Stimulated activated naive CD4-positive, alpha-beta T cell treated with Interleukin-2 at 50 U/mL for 16 hours (primary cell): ENCODE measurements at places on chromosomes 16 and 17.

DNA sequence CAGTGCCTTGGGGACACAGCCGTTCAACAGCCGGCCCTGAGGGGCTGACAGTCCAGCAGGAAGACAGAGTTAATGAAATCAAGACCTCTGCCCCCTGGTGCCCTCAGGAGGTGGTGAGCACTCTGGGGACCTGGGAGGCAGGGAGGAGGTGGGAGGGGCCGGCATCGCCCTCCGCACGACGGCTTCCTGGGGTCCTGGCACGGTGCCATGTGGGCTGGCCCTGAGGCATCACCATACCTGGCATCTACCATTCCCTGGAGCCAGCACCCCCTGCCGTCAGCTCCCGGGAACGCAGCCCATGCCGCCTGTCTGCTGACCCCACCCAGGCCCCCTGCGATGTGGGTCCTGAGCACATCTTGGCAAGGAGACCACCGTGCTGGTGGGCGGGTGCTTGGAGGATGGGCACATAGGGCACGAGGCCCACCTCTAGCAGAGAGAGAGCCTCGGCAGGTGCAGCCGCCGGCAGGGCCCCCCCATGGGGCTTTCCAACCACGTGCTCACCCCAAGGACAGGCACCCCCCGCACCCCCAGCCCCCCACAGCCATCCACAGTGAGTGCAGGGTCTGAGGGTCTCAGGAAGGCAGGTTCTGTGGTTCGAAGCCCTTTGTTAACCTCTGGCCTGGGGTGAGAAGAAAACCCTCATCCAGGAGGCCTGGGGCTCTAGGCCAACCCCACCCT, 52.5 kb downstream of the ZFPM1 start:
- DNase-seq: peak; percentile 49

GRCh38 chr17:80477647-80478478, 1.5 kb upstream of the NPTX1 start:
- peak; percentile 9 for DNase-seq

GRCh38 chr17:7729816-7730215, 12.3 kb downstream of the DNAH2 start:
- no peak for DNase-seq

- no peak for DNase-seq
Observed at GRCh38 chr16:5882087-5882640, 784.6 kb upstream of the EEF2KMT start.

GRCh38 chr16:5333991-5334390, 236.4 kb upstream of the EEF2KMT start:
- DNase-seq: no peak

DNA sequence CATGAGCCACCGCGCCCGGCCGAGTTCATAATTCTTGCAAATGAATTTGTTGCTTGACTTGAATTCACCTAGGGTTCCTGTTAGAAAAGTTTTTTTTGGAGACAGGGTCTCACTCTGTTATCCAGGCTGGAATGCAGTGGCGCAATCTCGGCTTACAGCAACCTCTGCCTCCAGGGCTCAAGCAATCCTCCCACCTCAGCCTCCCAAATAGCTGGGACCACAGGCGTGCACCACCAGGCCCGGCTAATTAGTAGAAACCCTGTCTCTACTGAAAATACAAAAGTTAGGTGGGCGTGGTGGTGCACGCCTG, 99.8 kb downstream of the MYH11 start:
- DNase-seq: no peak

DNA sequence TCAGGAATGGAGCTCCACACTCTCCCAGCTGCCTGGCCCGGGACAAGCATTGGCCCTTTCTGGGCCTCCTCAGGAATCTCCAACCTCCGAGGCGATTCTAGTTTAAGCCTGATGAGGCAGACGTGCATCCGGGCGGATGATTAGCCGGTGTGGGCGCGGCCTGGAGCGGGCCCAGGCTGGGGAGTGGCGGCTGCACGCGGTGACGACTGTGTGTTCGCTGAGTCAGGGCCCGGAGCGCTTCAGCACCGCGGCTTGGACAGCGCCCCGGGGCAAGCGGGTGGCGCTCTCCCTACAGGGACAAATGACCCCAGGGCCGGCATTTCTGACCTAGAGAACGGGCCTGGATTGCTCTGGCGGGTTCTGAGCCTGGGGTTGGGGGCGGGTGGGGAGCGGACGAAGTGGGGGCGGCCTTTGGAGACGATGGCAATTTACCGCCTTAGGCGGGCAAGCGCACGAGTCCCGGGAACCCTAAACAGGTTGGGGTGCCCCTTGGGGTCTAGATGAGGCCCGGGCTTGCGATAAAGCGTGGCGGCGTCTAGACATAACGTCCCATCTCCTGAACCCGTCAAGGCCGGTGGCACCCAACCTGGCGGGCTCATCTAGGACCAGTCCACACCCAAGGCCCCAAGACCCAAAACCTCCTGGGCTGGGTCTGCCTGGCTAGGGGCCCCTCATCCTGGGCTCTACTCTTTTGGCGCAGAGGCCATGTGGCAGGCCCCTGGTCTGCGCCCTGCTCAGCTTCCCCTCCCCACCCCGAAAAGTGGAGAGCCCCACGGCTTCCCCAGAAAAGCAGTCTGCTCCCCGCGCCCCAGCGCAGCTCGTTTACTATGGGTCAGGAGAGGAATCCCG, 22.3 kb upstream of the ZNHIT3 start:
- peak; percentile 10 for DNase-seq

- no peak for DNase-seq
Observed at GRCh38 chr16:84082835-84083569, 33.7 kb downstream of the MBTPS1 start.

GRCh38 chr16:56108056-56108471, 83.2 kb upstream of the GNAO1 start:
- no peak for DNase-seq

DNA sequence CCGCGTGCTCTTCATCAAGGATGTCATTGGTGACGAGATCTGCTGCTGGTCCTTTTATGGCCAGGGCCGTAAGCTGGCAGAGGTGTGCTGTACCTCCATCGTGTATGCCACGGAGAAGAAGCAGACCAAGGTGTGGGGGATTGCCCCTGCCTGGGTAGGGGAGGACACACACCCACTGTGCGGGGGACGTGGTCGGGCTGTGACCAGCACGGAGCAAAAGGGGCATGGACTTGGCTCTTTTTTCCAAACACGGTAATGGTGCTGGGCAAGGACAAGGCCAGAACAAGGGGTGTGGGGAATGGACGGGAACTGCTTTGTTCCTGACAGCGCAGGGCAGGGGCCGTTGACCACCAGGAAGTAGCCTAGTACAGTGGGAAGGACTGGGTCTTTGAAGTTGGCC, 6.8 kb downstream of the TNFAIP1 start:
- no peak for DNase-seq

- DNase-seq: peak; percentile 49
Observed at GRCh38 chr16:10871157-10871991, 5.6 kb upstream of the CIITA start.

DNA sequence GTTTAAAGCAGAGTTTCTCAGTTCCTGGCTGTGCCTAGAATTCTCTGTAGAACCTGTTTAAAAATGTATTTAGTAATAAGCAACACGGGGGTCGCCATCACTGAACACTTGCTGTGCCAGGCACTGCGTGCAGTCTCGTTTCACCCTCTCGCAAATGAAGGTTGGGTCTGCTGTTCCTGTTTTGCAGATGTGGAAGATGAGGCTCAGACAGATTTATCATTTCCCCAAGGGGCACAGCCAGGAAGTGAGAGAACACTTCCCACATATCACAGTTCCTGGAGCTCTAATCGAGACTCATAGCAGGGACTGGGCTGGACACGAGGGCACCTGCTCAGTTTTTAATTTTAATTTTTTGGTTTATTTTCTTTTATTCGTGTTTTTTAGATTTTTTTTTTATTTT, 122.7 kb downstream of the ABCC6 start:
- DNase-seq: no peak

DNA sequence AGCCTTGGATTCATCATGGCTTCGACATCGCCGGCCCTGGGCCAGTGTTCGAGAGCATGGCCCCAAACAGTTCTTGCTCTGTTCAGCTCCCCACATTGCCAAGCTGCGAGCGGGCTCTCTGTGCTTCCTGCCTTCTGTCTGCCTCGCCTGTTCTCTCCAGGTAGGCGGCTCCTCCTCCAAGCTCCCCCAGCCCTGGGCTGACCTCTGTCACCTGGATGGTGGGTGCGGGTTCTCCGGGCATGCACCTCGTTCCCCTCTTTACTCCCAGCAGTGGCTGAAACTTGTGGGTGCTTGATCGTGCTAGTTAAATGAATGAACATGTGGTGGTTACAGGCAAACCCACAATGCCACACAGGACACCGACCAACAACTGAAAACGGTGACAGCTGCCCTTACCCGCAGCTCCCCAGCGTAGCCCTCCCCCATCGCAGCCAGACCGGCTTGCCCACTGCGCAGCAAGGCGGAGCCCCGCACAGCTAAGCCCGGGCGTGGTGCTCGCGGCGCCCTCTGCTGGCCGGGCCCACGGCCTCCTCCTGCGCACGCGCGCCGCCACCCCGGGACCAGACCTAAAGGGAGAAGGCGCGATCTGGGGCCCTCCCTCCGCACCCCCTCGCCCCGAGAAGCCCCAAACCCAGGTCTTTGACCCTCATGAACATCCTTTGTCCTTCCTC, 23.0 kb upstream of the EIF1 start:
- DNase-seq: peak; percentile 82
